Stimulated activated CD8-positive, alpha-beta memory T cell treated with anti-CD3 and anti-CD28 coated beads, Interleukin-4, amount 100 ng/mL, for 4 hours (primary cell): ENCODE measurements at places on chromosomes 7 and 10.

DNA sequence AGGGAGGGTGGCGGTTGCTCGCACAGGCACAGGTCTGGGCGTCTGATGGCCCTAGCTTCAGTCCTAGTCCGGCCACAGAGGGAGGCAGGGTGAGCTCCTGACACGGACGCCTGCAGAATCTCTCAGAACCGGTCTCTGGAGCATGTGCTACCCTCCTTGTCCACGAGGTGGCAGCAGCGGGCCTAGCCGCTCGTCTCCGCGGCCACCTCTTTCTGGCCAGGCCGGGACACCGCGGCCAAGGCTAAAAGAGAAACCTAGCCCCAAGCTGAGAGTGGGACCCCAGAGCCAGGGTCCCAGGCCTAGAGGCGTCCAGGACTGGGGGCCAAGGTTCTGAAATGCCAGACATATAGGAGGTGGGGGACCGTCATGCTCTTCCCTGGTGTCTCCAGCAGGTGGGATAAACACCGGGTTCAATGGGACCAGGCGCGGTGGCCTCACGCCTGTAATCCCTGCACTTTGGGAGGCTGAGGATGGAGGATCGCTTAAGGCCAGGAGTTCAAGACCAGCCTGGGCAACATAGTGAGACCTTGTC is 3.2 kb upstream of the LAT2 start:
- DNase-seq, result peak; percentile 74

- DNase-seq, result no peak
Observed at GRCh38 chr7:104548861-104549260, 220.5 kb downstream of the LHFPL3 start.

- DNase-seq, result no peak
Observed at GRCh38 chr10:119431034-119431772, 111.3 kb downstream of the RGS10 start.

- no peak for DNase-seq
Observed at GRCh38 chr10:80437227-80437626, 16.9 kb upstream of the TSPAN14 start.

- no peak for DNase-seq
Observed at GRCh38 chr7:123432601-123433000, 101.8 kb downstream of the IQUB start.

DNA sequence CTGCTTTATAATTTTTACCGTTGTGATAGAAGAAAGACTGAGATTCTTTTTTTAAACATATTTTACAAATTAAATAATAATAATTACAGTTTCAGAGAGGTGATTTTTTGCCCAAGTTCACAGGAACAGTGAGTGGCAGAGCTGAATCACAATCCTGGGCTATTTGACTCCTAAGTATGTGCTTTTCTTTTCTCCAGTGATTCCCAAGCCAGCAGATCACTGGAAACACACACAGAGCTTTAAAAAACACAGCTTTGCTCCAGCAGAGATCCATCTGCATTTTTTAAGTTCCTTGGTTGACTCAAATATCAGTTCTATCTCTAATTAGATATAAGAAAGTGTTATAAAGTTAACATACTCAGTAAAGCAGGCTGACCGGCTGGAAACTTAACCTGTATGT is 69.0 kb downstream of the AHR start:
- no peak for DNase-seq

GRCh38 chr7:138328215-138328614 is 131.8 kb upstream of the TRIM24 start:
- DNase-seq, result no peak

DNA sequence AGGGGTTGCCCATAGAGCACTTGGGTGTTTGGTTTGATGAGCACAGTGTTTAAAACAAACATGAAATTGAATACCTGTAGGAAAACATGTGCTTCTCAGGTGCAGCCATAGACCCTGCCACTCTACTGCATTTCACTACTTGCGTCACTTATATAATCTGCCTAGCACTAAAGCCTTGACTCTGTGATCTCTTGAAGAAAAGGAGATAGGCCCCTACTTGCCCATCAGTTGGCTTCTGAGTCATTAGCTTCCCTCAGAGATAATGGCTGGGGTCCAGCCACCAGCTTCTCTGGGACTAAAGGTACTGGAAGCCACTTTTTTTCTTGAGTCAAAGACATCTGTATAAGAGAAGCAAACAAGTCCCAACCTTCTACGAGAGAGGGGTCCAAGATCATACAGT is 45.9 kb upstream of the BTRC start:
- DNase-seq, result no peak

GRCh38 chr10:71434760-71435394 is 38.2 kb downstream of the CDH23 start:
- DNase-seq, result no peak

DNA sequence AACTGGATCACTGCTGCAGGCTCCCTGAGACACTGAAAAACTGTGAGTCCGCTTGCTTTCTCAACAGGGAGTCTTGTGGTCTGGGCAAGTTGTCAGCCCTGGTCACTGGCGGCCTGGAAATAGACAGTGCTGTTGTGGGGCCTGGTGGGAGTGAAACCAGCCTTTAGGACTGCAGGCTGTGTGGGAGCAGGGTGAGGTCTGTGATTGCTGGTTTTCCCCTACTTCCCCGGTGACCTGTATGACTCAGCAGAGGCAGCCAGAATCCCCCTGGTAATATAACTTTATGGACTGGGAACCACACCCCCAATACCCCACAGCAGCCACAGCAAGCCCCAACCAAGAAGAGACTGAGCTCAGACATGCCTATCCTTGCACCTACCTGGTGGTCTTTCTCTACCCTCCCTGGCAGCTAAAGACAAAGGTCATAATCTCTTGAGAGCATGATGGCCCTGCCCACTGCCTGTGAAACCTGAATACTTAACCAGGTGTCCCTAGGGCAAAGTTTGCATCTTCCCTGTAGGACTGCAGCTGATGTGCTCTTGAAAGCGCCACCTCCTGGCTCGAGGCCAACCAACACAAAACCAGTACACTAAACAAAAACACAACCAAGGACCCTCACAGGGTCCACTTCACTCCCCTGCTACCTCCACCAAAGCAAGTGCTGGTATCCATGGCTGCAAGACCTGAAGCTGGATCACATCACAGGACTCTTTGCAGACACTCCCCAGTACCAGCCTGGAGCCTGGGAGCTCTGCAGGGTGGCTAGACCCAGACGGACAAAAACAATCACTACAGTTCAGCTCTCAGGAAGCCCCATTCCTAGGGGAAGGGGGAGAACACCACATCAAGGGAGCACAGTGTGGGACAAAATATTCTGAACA is 7.2 kb upstream of the ADAM22 start:
- no peak for DNase-seq

DNA sequence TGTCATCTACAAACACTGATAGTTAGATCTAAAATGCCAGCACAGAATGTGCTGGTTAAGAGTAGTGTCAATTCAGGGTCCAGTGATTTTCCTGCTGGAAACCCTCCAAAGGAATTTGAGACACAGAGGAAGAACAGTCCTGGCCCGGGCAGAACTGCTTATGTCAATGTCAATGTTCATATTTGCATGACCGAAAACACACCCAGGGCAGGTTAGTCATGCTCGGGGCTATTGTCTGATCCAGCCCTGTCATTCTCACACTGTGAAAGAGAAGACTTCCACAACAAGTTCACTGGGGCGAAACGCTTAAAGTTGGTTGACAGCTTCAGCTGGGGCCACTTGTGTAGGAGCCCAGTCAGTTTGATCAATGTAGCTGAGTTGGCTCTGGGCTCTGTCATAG is 139.3 kb downstream of the C1GALT1 start:
- no peak for DNase-seq

GRCh38 chr10:130957423-130957822 is 354.1 kb downstream of the TCERG1L start:
- no peak for DNase-seq

DNA sequence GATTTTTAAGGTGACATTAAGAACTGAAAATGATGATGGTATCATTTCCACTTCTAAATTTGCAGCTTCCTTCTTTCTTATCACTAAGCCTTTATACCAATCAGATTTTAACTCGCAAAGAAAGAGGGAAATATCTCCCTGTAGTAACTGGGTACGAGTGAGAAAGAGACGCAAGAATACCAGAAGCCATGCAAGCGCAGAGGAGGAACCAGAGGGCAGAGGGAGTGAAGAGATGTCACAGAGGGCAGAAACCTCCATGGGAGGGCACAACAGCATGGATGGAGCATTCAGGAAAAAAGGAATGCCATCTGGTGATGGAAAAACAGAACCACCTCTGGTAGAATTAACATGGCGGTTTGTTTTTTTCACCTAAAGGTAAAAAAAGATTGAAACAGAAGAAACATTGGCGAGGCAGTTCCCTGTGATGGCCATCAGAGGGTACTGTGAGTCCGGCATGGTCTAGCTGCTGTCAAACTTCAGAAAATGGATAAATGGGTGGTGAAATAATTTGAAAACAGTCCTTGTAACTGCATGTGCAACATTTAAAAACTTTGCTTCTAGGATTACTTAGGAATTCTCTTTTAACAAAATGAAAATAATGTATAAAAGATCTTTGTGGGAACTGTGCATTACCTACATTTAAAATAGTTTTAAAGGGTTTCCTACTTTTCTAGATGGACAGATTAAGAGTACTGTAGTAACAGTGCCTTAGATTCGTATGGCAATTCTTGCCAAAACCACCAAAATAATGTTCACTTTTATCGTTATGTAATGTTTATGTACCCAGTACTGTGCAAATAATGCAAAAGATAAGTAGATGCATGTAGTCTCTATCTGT is 91.8 kb downstream of the ARHGAP12 start:
- DNase-seq, result no peak

DNA sequence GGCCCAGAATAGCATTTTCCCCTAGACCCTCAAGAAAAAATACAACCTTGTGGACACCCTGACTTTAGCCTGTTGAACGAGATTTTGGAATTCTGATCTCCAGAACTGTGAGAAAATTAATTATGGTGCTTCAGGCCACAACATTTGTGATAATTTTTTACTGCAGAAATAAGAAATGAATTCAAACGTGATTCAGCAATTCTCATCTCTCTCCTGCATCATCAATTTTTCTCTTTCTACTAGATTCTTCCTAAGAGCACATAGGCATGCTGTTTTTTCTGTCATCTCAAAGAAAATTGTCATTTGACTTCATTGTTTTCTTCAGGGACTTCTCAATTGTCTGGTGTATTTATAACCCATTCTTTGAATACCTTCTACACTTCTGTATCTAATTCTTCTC is 8.9 kb upstream of the AKR1C2 start:
- no peak for DNase-seq

DNA sequence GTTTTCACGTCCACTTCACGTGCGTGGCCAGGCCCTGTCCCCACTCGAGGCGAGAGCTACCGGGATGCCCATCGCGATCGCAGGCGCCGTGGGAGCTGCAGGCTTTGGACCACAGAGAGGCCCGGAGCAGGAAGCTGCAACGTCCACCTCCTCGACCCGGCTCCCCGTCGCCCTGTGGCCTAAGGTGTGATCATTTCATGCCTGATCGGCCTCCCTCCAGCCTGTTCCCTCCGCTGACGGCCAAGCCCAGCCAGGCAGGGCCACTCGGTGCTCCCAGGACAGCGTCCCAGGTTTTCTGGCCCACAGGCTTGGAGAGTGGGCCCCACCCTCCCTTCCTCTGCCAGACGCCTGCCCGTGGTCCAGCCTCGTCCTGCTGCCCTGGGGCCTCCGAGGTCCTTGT is 19.6 kb downstream of the KNDC1 start:
- no peak for DNase-seq

DNA sequence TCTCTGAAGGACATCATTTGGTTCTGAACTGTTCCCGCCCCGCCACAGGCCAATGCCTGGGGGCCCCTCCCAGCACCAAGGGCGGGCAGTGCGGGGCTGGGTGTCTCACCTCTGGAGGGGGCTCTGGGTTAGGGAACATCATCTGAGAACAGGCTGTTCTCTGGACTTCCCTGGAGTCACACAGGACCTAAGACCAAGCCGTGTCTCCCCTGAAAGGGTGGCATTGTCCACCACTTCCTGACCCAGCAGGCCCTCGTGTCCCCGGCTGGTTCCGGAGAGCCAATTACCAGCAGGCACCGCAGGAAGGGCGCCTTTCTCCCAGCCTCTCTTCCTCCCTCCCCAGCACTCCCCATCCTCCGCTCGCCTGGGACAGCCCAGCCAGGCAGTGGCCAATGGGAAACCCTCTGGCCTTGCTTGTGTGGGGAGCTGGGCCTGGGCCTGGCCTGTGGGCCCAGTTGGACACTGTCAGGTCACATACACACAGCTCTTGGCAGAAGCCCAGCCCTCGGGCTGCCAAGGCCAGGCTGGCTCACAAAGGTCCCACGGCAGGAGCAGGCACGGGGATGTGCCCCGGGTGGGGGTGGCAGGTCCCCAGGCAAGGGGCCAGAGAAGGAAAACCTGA is 119.5 kb downstream of the SPDYE5 start:
- no peak for DNase-seq

DNA sequence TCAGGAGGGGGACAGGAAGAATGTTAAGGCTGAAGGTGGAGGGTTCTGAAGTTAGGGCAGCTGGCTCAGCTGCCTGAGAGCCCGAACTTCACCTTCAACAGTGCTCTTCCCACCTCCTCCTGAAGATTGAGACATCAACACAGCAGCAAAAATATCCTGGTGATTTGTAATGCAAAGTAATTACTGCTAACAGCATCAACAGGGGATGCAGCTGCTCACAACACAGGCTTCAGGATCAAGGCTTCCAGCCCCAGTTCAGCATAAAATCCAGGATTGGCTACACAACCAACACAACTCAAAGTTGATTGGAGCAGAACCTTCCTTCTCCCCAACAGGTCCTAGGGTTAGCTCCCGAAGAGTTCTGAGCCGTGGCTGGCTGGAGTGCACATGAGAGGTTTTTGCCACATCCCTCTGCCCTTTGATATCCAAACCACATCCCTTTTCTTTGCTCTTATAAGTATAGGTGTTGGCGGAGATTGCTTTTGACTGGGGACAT is 242.4 kb downstream of the KIAA1217 start:
- DNase-seq, result no peak

DNA sequence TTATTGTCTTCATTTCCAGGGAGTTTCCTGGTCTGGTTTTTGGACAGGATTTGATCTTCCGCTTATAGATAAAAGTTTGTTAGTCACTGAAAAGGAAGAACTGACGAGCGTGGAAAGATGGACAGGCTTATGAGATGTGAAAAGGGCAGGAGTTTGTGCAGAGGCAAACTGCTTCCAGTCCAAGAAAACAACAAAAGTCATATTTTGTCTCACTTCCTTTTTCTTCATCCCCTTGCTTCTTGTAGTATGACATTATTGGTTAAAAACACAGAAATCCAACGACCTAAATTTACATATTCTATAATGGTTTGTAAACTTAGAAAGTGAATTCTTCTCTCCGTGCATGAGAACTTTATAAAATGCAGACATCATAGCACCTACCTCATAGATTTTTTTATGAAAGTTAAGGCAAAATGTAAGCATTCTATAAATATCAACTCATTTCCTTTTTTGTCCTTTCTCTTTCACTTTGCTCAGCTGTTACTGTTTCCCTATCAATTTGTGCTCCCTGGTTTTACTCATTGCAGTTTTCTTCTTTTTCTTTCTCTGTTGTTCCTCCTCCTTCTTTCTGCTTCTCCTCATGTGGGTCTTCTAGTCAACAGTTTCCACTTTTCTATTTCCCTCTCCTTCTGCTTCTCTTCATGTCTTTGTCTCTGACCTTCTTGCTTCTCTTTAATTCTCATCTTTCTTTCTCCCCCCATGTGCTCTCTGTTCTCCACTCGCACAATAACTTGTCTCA is 370.2 kb downstream of the ARL4A start:
- DNase-seq, result no peak

GRCh38 chr7:41316410-41316809 is 386.5 kb downstream of the INHBA start:
- DNase-seq, result no peak

GRCh38 chr10:75110006-75110632 is 1.3 kb upstream of the SAMD8 start:
- no peak for DNase-seq
